ENCODE measurements at places on chromosomes 13 and 19. TPM values are rescaled to one million over a fixed set of nuclear protein-coding genes. Genes with fewer than 3 reads are reported as not detected.

- no peak for DNase-seq
These were observed 203.8 kb upstream of the SOX1 start for GRCh38 chr13:111862836-111863815.

Gene RASA3
- total RNA-seq = 45.9 TPM

Gene RNF17
- total RNA-seq = not detected

Gene ZNF439
- 4.8 TPM for total RNA-seq

Data from activated CD4-positive, alpha-beta memory T cell treated with anti-CD3 and anti-CD28 coated beads for 36 hours (primary cell).